Left ventricle myocardium inferior (tissue), 1 donor: ENCODE measurements at places on chromosomes 12 and 14. TPM values are rescaled to one million over a fixed set of nuclear protein-coding genes. Genes with fewer than 3 reads are reported as not detected.

SPIC gene
- total RNA-seq: not detected

DAAM1 gene
- total RNA-seq: 84.8 TPM

OR11H6 gene
- not detected for total RNA-seq

KRT8 gene
- total RNA-seq: 63.4 TPM

SLCO1C1 gene
- 1.1 TPM for total RNA-seq

IFNG gene
- total RNA-seq: not detected

CAPZA3 gene
- total RNA-seq: not detected

MAP1LC3B2 gene
- total RNA-seq: 2.9 TPM

NKX2-1 gene
- not detected for total RNA-seq

STYK1 gene
- total RNA-seq: not detected

ABCB9 gene
- 1.6 TPM for total RNA-seq

KRT77 gene
- not detected for total RNA-seq

PHLDA1 gene
- total RNA-seq: 22.8 TPM

C12orf76 gene
- total RNA-seq: 5.4 TPM

OLR1 gene
- total RNA-seq: 0.55 TPM

IGF1 gene
- 5.8 TPM for total RNA-seq

PLEKHG7 gene
- total RNA-seq: not detected

CLEC4D gene
- not detected for total RNA-seq

ADAM20 gene
- total RNA-seq: 0.27 TPM

GALNT8 gene
- 1.5 TPM for total RNA-seq

TMEM52B gene
- total RNA-seq: not detected

RPGRIP1 gene
- 0.30 TPM for total RNA-seq

COPS7A gene
- 73.2 TPM for total RNA-seq

DDX47 gene
- total RNA-seq: 26.7 TPM

DNAAF2 gene
- total RNA-seq: 6.2 TPM

ZC2HC1C gene
- total RNA-seq: 10.5 TPM

LRTM2 gene
- total RNA-seq: not detected

MSRB3 gene
- total RNA-seq: 125 TPM

LPAR5 gene
- total RNA-seq: 7.0 TPM

RNASE12 gene
- not detected for total RNA-seq

MYRFL gene
- 0.14 TPM for total RNA-seq

SLC11A2 gene
- total RNA-seq: 25.1 TPM

PPM1H gene
- total RNA-seq: 6.0 TPM
